Mesenchymal stem cell (in vitro differentiated cells and primary cell): ENCODE measurements at places on chromosomes 2 and 18.
A peak's percentile ranks its signal among the peaks of the same experiment; 100 is the strongest.

DNA sequence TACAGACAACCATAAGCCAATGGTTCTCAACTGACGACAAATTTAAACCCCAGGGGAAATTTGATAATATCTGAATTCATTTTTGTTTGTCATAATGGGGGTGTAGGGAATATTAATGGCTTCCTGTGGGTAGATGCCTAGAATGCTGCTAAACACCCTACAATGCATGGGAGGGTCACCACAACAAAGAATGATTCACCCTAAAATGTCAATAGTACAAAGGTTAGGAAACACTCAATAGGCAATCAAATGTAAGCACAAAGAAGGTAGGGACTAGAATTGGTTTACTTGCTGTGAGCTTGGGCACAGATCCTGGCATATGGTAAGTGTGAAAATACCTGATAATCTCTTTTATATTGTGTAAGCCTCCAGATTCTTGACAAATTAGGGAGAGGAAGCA is 20.1 kb upstream of the FANCL start:
- DNase-seq, result no peak

DNA sequence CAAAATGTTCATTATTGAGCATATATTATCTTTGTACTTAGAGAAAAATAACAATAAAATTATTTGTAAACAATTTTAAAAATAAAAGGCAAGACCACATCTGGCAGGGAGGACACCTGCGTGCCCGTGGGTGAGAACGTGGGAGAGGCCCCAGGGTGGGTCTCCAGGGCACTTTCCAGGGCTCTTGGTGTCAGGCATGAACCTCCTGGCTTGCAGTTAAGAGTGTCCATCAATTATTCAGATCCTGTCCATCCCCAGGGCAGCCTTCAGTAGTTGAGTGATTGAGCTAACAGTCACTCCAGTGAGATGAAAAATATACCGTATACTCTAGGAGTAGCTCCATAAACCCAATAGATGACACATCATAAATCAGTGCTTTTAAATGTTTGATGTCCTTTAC is 49.7 kb downstream of the TPO start:
- DNase-seq, result no peak

DNA sequence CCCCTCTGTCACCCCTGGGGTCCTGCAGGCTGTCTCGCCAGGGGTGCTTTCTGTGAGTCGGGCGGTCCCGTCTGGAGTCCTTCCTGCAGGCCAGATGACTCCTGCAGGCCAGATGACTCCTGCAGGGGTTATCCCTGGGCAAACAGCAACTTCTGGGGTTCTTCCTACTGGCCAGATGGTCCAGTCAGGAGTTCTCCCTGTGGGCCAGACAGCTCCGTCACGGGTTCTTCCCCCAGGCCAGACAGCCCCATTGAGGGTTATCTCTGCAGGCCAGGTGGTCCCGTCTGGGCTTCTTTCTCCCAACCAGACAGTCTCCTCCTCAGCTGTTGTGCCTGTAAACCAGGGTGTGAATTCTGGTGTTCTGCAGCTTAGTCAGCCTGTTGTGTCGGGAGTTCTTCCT is 27.6 kb downstream of the ADNP2 start:
- no peak for DNase-seq

GRCh38 chr2:241801611-241802420 is 7.2 kb upstream of the NEU4 start:
- no peak for DNase-seq

GRCh38 chr2:120873958-120874887 is 138.6 kb downstream of the GLI2 start:
- no peak for DNase-seq

DNA sequence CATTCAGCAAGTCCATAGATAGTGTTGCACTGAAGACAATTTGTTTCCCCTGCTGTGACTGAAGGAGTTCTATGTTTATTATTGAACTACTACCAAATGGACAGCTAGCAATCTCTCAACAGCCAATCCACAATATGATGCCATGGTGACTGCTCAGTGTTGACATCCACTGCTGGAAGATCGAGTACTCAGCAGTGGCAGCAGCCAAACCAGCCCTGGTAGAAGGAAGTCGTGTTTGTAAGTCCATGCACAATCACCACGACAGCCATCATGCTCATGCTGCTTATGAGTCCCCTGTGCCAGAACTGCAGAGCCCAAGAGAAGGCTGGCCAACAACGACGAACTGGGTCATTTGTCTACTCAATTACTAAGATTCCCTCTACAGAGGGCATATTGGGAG is 66.4 kb downstream of the OSR1 start:
- DNase-seq, result no peak

DNA sequence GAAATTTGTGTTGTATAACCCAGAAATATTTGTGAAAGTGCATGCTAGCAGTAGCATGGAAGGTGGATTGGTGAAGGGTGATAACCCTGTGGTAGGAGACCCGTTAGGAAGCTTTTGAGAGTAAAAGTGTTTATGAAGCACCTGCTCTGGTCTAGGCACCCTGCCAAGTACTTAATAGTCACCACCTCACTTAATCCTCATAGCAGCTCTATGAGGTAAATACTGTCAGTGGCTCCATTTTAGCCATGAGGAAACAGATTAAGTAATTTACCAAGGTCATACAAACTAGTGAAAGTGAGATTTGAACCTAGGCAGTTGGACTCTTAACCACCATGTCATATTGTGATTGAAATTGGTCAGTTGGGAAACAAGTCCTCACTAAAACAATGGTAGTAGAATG is 66.8 kb downstream of the TET3 start:
- DNase-seq, result no peak

DNA sequence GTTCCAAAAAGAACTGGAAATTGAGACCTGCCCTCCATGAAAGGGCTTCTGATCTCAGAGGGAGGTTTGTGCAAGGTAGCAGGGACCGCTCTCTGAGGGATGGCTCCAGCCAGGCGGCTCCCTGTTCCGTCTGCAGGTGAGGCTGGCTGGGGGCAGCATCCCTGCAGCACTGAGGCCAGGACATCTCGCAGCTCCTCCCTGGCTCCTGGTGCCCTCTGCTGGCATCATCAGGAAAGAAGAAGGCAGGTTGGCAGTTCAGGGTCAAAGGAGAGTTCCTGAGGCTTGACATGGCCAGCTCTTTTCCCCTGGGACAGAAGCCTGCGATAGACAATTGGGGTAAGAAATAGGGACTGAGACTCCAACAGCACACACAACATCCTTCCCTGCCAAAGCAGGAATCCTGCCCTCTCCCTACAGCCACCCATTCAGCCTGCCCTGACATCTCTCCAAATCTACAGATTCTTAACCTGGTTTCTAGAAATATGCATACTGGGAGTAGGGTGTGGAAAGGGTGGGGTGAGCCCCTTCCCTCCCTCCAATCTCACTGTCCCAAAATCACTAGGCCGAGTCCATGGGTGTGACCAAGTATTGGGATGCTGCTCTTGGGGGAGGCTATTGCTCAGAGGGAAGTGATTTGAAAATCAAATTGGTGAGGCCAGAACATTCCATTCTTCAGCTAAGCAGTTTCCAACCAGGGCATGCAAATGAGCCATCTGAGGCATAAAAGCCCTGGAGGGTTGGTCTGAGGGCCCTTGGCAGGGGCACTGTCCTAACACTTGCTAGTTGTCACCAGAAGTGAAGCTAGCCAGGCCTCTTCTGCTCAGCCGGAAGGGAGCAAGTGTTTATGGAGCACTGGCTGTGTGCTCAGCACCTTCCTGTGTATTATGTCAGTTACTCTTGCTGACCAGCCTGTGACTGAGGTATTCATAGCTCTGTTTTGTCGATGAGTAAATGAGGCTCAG is 185.4 kb downstream of the TFCP2L1 start:
- no peak for DNase-seq

- DNase-seq, result no peak
Observed at GRCh38 chr2:66478731-66479316, 43.9 kb downstream of the MEIS1 start.

DNA sequence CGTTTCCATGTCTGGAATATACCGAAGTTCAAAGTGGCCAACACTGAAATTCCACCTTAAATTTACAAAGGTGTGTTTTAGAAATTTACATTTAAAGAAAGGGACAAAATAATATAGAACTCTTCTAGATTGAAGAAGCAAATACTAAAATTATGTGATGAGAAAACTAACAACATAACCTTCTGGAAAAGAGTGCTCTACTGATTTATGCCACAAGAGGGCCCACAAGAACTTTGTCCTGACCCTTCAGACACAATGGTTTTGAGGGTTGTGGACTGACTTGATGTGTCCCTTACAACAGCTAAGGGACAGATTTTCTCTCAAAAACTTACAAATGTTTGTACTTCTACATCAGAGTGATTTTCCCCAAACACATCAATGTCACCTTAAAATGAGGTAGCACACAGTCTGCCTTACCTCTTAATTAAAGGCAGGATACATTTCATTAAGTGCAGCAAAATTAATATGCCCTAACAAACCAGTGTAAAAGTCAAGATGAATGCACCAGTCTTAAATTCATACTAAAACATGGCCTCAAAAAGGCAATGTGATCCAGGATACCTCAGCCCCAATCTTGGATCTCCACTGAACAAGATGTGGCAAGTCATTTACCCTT is 36.2 kb downstream of the EIF2AK3 start:
- DNase-seq, result peak; percentile 73

DNA sequence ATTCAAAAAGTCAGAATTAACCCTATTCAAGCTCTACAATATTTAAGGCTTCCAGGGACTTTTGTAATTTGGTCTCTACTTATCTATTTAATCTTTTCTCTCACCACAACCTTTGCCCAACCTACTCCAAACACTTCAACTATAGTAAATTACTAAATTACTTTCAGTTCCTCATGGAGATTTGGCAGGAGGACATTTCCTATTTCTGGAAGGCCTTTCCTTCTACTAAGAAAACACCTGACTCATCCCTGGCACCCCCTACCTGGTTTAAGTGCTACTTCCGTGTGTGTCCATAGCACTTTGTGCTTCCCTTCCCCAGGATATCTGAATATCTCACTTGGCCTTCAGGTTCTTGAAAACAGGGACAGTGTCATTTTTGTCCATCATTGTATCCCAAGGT is 96.3 kb downstream of the UPP2 start:
- DNase-seq, result no peak

DNA sequence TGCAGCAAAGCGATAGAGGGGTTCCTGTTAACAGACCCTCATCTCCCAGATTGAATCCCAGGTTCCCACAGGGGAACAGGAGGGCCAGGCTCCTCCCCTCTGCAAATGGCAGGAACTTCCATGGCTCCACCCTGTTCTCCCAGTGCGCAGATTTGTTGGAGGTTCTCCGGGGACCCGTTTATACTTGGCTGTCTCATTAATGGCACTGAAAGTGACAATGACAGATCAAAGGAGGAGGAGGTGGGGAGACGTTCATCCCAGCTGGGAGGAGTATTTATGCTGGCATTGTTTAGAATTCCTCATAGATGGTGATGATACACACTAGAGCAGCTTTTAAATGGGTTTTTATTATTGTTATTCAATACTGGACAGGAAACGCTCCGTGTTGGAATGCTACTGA is 186.9 kb downstream of the LRP1B start:
- no peak for DNase-seq

- no peak for DNase-seq
Observed at GRCh38 chr18:49022311-49023161, 71.8 kb upstream of the SMAD7 start.

DNA sequence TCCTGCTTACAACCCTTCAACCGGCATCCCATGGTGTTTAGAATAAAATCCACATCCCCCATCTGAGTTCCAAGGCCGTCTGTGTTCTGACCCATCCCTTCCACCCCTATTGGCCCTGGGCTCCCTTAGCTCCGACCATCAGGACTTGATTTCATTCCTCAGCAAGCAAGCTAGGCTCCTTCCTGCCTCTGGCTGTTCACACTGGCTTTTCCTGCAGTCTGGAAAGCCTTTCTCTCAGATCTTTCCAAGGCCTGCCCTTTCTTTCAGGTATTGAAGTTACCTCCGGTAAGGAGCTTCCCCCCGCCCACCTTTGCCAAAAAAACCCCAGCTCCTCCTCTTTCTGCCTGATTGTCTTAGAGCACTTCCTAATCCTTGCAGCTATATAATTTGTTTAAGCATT is 86.8 kb downstream of the CLIP4 start:
- no peak for DNase-seq

GRCh38 chr2:187477051-187477450 is 29.0 kb upstream of the CALCRL start:
- DNase-seq, result no peak

DNA sequence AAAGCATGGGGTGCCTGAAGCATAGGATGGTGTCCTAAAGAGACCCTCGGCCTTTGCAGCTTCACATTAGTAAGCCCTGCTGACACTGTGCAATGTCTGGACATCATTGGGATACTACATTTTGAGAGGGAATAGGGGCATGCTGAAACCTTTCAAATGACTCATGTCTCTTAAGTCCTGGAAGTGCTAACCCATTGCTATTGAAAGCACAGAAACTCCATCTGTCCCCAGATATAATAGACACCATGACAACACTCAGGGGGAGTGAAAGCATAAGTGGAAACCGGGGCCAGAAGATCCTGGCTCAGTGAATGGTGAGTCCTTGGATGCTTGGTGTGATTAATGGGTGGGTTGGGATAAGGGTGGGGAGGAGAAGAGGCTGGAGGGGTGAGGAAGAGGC is 595.5 kb upstream of the ID2 start:
- DNase-seq, result peak; percentile 60

- DNase-seq, result no peak
Observed at GRCh38 chr2:190550137-190550536, 15.6 kb upstream of the NEMP2 start.

DNA sequence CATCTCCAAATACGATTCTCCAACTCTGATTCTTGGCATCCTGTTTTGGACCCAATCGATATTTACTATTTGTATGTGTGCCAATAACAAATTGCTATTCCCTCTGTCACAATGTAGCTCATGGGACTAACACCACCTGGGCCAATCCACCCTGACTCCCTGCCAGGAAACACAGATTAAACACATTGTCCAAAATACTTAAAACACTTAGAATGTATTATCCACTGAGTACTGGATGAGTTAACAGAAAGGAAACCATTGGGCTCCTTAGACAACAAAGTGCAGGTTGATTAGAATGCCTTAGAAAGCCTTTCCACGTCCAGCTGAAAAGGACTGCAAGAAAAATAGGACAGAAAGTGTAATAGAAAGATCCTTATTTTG is 79.4 kb upstream of the ARHGAP28 start:
- DNase-seq, result no peak

DNA sequence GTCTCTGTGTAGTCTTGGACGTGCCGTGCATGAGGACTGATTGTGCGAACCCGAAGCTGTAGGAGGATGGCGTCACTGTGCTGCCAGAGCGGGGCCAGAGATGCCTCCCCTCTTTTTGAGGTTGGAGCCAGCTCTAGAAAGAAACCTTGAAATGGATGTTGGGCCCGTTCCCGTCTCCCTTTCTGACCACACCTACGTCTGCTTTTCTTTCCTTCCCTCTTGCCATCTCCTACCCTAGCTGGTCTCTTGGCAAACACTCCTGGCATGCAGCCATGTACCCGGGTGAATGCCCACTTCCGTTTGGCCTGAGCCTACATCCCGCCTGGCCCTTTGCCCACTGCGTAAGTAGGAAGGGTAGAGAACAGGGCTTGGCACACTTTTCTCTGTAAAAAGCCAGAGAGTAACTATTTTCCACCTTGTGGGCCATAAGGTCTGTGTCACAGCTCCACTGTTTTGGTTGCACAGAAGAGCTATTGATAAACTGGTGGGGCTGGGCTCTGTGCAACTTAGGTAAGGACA is 37.4 kb downstream of the SH3BP4 start:
- no peak for DNase-seq
